ENCODE measurements at places on chromosomes 12 and 14. TPM values are rescaled to one million over a fixed set of nuclear protein-coding genes. Genes with fewer than 3 reads are reported as not detected.
A peak's percentile ranks its signal among the peaks of the same experiment; 100 is the strongest.

GRCh38 chr12:77494296-77494695 lies 336.4 kb upstream of the NAV3 start:
- DNase-seq = no peak

DNA sequence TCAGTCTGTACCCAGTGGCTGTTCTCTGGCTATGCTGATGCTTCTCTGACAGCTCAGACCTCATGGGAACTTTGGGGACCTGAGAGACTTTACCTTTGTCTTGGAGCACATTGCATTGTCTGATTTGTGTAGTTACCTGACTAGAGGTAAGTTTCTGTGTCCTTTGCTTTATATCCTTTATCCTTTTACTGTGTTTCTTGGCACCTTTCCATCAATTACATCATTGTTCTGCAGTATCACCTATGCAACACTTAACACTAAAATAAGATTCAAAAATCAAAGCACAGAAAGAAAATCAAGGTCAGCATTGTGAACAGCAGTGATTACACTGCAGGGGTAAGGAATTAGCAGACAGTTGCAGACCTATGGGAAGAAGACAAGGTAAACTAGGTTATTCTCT lies 43.8 kb downstream of the SLC35F4 start:
- DNase-seq = no peak

- no peak for DNase-seq
Observed at GRCh38 chr12:122862110-122862634, 26.9 kb downstream of the HIP1R start.

DNA sequence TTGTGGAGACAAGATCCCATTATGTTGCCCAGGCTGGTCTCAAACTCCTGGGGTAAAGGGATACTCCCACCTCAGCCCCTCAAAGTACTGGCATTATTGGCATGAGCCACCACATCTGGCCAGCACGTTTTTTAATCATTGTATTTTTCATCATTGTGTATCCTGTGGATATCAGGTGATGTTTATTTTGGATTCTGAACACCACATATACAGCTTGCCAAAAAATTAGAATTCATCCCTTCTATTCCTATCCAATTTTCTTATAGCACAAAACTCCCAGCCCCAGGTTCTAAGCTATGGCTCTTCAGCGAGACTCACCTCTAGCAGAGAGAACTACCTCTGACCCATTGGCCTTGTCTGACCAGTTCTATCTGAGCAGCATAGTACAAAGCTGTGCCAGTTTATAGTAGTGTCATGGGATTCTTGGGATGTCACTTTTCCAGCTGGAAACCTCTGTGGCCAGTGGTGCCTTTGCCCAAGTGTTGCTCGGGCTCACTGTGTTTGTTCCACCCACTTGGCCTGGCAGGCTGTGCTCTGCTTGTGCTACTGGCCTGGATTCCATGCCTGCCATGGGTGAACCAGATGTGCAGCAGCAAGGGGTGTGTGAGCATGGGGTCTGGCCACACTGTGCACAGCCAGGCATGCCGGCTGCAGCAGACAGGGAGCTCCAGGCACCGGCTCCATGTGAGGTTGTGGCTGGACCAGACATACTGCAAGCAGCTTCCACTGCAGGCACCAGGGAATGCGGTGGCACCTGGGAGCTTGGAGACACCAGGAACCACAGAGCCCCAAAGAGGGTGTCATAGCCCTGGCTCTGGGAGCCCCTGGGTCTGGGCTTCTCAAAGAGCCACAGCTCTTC lies 37.2 kb downstream of the TIMELESS start:
- DNase-seq = no peak

GRCh38 chr14:30354439-30354838 lies 204.5 kb upstream of the G2E3 start:
- DNase-seq = no peak

- no peak for DNase-seq
Observed at GRCh38 chr14:38016497-38016896, 191.2 kb upstream of the SSTR1 start.

DNA sequence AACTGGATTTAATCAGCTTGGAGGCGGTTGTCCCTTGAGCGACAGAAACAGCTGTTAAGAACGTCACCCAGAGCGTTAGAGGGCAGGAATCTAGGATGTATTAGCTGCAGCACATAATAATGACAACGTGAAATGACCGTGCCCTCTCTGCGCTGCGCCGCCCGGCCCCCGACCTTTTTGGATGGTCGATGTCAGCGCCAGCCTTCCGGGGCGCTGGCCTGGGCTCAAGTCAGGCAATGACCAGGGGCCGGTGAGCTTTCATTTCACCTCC lies 427 bp upstream of the TMEM120B start:
- peak; percentile 50 for DNase-seq

- no peak for DNase-seq
Observed at GRCh38 chr12:121762269-121762668, 31.2 kb downstream of the RHOF start.

DNA sequence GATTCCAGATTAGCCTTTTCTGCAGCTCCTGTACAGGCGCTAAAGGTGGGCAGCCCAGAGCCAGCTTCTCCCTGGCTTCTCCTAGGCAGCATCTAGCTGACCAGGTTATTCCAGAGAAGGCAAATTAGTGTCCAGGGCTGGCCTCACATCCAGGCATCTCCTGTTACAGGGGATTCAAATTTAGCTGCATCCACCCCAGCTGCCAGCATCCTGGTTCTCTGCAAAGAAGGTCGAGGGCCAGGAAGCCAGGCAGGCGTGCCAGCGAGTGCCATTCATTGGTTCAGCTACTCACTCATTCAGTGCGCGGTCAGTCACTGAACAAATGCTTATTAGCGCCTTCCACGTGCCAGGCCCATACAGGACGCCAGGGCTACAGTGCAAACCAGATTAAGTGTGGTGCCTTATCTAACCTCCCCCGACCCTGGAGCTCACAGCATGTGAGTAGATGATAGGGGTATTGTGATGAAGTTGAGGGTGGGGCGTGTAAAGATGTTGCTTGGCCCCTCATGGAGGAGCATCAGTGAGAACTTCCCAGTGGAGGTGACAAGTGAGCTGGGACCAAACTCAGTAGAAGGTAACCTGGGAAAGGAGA lies 15.7 kb upstream of the FAM222A start:
- no peak for DNase-seq

DNA sequence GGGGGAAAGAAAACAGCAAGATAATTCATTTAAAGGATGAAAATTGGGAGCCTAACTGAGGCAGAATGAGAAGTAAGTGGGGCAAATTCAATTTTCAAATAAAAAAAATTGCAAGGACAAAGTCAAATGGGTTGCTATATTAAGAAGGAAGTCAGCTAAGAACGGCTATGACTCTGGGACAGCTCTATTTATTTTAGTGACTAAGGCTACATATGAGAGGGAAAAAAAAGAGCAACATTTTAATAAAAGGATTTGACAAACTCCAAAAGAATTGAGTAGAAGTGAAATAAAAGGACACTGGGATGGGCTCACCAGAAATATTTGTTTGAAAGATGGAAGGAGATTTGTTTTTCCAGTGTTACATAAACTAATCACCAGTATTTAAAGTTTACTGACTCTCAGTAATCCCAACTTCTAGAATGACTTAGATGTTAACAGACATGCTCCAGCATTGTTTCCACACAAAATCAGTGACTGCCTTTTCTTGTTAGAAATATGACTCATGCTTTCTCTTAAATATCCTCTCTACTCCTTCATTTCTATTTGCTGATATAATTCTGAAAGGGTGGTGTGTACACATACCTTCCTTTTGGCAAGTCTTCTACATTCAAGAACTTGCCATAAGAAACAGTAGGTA lies 198.5 kb downstream of the SLC25A21 start:
- no peak for DNase-seq

DNA sequence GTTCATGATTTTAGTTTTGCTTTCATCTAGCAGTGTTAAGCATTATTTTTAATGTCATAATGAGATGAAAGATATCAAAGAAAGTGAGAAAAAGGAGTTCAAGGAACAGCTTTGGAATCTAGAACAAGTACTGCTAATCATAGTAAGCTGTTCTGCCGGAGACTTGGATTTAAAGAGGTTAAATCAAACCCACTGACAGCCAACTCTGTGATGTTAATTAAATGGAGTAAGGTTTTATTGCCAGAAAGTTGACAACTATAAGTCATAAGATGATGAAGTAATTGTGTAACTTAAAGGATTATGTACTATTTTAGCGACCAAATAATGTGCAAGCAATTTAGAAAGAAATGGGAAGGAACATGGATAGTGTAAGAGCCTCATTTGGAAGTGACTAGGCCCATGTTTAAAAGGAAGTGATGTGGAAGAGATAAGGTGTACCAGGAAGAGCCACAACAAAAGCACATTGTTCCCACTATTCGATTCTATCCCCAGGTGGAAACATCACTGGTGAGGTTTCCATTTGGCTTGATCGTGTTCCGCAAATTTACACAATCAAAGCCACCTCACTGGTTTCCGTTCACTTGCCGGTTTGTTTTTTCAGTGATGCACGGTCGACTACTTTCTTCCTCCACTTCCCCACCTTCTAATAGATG lies 388.5 kb downstream of the PAWR start:
- no peak for DNase-seq

DNA sequence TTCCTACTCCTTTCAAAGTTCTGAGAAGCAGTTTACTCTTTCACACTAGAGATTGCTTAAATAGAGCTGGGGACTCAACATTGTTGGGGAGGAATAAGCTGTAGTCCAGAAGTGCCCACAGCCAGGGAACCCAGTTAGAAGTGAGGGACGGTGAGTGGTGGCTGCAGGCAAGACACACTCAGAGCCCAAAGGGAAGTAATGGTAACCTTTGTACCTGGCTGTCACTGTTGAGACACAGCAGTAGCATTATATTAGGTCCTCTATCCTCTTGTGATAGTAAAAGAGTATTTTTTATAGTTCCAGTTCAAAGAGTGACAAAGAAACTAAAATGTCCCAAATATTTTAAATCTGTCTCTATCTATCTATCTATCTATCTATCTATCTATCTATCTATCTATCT lies 263.3 kb downstream of the TTC6 start:
- DNase-seq = no peak

DNA sequence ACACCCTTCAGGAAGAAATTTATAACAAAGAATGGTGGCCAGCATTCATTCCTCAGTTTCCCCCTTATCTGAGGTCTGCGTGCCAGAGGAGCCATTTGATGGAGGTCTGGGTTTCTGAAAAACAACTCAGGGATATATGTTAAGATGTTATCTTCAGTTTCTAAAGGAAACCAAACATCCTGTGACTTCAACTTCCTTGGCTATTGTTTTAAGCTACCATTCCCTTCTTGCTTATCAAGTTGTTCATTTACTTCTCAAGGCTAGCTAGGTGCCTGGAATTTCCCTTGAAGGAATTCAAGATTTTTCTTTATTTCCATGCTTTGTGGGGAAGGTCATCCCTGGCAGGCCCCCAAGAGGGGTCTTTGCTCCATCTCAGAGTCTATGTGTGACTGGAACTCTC lies 27.1 kb upstream of the OXA1L start:
- no peak for DNase-seq

DNA sequence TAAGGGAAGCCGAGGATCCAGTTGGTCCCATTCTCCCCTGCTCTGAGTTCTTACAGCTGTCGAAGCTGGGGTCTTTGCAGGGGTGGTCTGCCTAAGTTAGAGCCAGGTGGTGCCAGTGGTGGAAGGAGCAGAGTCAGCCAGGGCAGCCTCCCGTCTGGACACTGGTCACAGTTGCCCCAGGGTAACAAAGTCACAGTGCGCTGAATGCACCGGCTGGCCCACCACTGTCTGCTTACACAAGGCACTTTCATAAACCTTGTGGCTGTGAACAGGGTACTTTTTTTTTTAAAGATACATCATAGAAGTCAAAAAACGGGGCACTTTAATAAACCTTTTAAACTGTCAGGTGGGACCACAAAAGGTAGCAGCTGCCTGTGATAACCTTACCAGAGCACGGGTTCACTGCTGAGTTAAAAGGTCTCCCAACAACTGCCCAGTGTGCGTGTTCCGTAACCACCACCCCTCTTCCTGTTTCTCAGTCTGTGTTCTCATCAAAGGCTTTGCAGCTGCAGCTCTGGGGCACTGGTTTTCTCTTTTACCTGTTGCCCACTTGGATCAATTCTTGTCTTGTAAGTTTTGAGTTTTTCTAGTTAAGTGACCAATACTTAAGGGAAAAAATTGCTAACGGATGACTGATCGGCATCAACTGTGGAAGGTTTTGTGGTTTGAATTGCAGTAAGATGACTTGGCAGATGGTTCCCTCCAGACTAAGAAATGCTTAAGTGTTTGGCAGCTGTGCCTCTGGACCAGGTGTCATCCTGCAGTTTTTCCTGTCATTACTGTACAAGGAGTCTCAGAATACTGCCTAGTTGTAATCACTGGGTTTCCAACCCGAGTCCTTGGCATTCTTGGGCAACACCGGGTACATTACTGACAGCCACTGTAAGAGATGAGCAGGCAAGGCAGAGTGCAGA lies 55.9 kb downstream of the DYNC1H1 start:
- peak; percentile 83 for DNase-seq

- DNase-seq = no peak
Observed at GRCh38 chr14:24416932-24417619, 12.4 kb downstream of the CBLN3 start.

DNA sequence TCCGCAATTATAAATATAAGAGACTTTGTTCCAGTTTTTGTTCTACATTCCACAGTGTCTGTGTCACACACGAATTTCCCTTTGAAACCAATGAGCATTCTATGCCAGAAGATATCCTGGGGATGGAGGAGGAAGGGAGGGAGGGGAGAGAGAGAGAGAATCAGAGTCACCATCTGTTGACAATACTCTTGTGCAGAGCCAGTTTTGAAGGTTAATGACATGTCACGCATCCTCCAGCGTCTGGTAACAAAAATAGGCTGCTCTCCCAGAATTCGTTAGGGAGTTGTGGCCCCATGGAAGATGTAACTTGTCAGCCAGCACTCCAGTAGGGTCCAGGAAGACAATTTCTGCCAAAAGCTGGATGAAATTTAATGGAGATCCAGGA lies 213.5 kb upstream of the KRR1 start:
- no peak for DNase-seq

- no peak for DNase-seq
Observed at GRCh38 chr12:121404734-121405133, 4.8 kb downstream of the RNF34 start.

DNA sequence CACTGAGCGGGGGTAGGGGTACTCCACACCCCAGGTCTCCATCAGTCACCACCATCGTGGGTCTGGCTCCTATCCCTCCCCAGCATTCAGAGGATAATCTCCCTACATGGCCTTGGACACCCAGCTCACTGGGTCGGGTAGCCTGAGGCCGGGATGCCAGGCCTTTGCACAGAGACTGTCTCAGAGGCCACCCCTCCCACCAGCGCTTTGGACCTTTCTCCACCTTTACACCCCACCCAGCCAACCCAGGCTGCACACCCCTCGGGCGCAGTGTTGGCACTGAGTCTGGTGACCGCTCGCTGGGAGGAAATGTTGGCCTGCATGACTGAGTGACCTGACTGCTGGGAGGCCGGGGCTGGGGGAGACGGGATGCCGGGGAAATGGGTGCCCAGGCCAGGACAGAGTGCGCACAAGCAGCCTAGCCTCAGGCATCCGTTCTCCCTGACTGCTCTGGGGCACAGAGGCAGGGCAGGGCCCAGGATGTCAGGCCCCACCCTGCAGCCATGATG lies 10.6 kb upstream of the LBHD2 start:
- DNase-seq = no peak

The WDHD1 gene
- total RNA-seq = 46.6 TPM

The MYBPC1 gene
- total RNA-seq = not detected

The TAS2R9 gene
- not detected for total RNA-seq

The PIWIL1 gene
- not detected for total RNA-seq

The IAPP gene
- total RNA-seq = not detected

The KRT3 gene
- not detected for total RNA-seq

The VAMP1 gene
- 48.9 TPM for total RNA-seq
